Myocyte (in vitro differentiated cells): ENCODE measurements at places on chromosomes 11 and 22. TPM values are rescaled to one million over a fixed set of nuclear protein-coding genes. Genes with fewer than 3 reads are reported as not detected.

- peak; percentile 78 for DNase-seq
These were observed 3.4 kb upstream of the CDC42EP2 start for GRCh38 chr11:65311170-65311678.

Gene SF3B2
- total RNA-seq = 115 and 134 TPM in 2 replicates

DNA sequence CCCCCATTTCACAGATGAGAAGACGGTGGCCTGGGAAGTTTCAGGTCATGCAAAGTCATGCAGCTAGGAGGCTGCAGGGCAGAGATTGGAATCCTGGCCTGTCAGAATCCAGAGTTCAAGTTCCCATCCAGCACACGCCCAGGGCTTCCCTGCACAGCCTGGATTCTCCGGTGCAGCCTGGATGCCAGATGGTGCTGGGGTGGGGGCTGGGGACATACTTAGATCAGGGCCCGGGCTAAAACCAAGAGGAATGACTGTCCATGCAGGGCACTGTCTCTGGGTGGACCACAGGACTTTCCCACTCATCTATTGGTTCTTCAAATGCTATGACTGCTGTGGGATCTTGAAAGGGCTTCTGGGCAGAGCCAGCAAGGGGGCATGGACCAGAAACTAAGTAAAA is 24.6 kb downstream of the LMO1 start:
- DNase-seq = no peak

DNA sequence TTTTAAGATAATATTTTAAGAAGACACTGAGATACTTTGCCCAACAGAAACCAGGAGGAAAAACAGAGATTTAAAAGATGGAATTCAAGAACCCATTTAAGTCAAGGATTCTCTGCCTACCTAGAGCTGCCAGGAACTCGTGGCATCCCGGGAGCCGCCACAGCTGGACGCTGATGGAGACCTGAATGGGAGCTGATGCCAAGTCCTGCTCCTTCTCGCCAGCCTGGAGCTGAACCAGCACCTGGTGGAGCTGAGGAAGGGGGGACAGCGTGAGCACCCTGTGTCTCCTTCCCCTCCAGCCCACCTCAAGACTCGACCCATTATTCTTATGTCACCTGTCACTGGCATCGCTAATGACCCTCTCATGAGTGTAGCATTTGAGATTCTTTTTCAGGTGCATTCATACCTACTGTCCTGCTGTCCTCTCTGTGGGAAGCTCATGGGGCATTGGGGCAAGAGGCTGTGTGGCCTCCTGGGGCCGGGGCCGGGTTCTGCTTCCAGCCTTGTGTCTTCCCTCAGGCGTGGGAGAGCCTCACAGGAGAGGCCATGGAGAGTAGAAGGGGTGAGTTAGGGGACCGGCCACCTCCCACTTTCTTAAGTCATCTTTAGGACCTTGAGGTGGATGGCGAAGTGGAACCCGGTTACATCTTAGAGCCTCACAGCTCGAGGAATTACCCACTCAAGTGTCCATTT is 70.8 kb upstream of the PITPNB start:
- DNase-seq = no peak
